ENCODE measurements at places on chromosomes 12 and 14.

- peak; percentile 80 for DNase-seq
Measured at GRCh38 chr12:1174659-1175058, 183.6 kb downstream of the ERC1 start.

DNA sequence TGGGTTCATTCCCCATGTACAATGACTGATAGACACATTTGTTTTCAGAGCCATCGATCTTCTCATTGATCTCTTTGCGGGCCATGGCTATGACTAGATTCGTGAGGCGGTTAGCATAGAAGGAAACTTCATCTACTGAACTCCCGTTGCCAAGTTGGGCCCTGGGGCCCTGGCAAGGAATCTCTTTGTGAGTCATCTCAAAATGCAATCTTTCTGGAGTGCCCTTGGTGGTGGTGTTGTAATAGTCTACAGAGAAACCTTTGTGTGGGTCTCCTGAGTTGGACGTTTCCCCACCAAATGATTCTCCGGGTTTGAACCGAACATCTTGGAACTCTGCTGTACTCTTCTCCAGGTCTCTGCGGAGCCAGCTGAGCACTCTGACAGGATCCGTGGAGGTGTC is 20.4 kb downstream of the AKAP3 start:
- DNase-seq = no peak

DNA sequence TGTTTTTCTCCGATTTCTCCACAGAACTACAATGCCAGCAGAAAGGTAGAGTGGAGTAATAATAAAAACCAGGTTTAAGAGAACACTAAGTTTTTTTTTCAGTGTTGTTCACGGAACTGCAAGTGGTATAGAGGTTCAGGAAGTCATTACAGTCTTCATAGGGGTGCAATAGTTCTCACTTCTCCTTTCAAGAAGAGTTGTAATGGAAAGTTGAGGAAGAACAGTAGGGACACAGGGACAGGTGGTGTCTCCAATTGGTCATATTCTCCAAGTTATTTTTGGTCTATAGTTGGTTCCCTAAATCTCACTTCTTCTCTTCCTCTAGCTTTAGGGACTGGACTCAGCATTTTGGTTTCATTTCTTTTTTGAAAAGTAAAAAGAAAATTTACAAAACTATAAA is 894.0 kb downstream of the NRXN3 start:
- DNase-seq = no peak

DNA sequence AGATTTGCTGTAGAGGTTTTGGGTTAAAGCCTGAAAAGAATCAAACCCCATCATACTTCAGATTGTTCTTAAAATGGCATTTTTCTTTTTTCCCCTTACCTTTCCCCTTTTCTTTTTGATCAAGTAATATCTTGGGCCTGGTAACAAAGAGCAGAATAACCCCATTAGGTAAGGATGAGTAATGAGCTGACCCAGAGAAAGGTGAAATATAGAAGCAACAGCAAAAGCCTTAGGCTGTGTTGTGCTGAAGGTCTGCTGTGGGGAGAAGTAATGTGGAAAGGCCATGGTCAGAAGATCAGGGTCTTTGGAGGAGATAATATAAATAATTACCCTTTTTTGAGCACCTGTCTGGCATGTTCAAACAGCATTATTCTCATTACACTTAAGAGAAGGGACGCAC is 42.3 kb downstream of the MIA2 start:
- no peak for DNase-seq

GRCh38 chr12:24760162-24760561 is 188.7 kb downstream of the BCAT1 start:
- peak; percentile 86 for DNase-seq

- DNase-seq = peak; percentile 92
Measured at GRCh38 chr14:90454041-90455000, 57.5 kb downstream of the CALM1 start.

DNA sequence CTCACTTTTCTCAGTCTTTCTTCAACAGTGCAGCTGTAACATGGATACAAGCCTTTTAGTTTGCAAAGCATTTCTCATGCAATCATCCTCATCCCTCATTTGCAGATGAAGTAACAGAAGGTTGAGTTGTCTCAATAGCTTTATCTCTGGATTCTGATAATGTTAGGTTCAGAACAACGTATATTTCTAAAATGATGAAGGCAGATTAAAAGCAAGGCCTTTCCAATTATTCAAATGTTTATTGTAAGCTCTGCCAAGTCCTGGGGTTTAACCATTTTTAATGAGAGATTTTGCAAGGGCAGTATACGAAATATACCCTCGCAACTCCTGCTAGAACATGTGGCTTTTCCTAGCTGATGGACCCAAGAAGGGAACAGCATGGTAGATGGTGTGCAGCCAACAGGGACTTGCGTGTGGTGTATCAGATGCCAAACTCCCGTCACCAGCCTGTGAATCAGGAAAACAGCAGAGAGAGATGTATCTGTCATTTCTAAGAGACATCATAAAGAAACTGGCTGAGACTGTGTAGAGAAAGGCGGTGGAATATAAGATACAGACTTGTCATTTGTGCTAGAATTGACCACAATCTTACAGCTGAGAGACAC is 319.7 kb downstream of the MED13L start:
- no peak for DNase-seq

DNA sequence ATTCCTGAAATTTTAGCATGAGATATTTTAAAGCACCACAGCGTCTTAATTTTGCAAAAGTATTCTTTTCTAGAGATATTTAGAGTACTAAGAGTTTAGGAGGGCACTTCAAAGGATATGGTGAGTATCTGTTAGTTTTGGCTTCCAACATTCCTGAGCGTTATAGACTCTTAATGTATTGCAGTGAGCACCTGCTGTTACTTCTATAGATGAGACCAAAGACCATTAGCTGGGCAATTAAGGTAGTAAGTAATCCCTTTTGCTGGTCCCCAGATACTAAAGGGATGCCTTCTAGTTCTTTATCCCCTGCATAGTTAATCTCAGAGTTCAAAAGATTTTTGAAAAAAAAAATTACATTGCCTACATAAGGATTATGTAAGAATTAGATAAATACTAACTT is 975.6 kb downstream of the GALC start:
- DNase-seq = no peak

DNA sequence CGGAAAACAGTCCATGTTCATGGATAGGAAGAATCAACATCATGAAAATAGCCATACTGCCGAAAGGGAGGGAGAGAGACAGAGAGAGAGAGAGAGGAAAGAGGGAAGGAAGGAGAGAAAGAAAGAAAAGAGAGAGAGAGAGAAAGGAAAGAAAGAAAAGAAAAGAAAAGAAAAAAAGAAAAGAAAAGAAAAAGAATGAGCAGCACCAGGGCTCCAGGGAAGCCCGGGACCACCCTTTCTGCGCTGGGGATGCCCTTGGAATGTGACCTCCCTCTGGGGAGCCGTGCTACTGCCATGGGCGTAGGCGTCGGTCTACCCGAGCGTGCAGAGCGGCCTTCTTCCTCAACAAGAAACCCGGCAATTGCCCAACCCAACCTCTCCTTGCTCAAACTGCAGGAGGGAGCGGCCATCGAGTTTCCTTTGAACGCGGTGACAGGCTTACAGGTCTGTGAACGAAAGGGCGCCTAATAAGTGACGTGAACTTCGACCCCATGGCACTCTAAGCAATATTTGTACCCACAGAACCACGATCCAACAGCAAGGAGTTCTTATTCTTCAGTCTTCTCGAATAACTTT is 16.9 kb downstream of the OR6S1 start:
- peak; percentile 1 for DNase-seq

DNA sequence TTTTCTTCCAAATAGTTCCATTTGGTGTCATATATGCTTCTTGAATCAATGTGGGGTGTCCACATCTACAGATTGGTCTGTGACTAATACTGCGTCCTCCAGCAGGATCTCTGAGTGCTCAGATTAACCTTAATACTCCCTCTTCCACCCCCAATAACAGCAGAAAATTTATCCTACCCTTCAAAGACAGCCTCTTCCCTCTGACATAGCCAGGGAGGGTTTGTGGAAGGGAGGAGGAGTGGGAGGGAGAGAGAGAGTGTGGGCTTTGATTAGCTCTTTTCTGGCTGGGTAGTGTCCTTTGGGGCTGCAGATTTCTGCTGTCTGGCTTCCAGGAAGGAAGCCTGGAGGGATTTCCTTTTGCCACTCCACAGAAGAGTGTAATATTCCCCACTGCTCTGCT is 220.7 kb downstream of the TTC6 start:
- no peak for DNase-seq

DNA sequence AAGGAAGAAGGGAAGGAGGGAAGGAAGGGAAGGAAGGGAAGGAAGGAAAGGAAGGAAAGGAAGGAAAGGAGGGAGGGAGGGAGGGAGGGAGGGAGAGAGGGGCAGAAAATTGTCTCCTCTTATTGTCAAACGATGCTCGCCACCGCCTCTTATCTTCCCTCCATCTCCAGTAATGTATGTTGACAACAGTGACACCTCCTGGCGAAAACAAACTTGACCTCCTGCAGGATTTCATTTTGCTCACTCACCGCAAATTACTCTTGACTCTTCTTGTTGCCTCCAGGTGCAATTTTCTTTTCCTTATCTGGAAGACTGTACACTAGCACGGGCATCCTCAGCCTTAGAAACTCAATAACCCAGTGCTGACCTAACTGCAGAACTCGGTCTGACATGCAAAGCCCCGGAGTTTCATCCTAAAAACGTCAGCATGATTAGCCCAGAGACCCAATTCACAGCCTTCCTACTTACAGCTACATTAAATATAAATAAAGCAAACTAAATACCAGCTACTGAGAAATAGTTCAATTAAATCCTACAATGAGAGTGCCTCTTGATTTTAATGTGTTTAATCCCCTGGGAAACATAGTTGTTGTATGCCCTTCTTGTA is 512.4 kb upstream of the TMPO start:
- peak; percentile 88 for DNase-seq

DNA sequence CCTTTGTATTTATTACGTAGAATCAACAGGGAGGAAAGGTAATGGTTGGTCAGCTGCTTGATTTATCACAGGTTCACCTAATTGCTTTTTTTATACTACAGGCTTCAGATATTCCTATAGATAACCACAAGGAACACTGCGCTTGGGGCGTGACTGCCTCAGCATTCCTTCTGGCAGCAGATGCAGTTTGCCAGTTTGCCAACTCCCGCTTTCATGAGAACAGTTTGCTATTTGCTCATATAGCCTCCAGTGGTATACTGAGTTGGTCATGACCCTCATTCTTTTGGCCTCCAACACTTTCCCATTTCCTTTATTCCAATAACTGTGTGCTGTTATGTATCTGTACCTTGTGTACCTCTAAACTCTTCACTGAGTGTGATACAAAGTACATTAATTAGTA is 38.6 kb upstream of the ACSM4 start:
- no peak for DNase-seq

- DNase-seq = peak; percentile 43
Measured at GRCh38 chr12:55830601-55831446, 1.4 kb upstream of the DNAJC14 start.
